Left kidney (tissue), 8 donors: ENCODE measurements at places on chromosomes 16 and 17. TPM values are rescaled to one million over a fixed set of nuclear protein-coding genes. Genes with fewer than 3 reads are reported as not detected.

KRTAP2-3 gene
- polyA plus RNA-seq: not detected

TSR3 gene
- polyA plus RNA-seq: 32.6 TPM

ASPHD1 gene
- polyA plus RNA-seq: 0.86 TPM

SERPINF2 gene
- polyA plus RNA-seq: 68.8 TPM

FBXW10B gene
- polyA plus RNA-seq: 1.4 TPM

C1QTNF8 gene
- not detected for polyA plus RNA-seq

ABI3 gene
- 4.2 TPM for polyA plus RNA-seq
